Stimulated activated CD8-positive, alpha-beta memory T cell treated with anti-CD3 and anti-CD28 coated beads, Interleukin-7, amount 100 ng/mL, for 1 hour (primary cell): ENCODE measurements at places on chromosomes 6 and 20.

- no peak for DNase-seq
Measured at GRCh38 chr20:25230166-25230831, 17.6 kb upstream of the PYGB start.

DNA sequence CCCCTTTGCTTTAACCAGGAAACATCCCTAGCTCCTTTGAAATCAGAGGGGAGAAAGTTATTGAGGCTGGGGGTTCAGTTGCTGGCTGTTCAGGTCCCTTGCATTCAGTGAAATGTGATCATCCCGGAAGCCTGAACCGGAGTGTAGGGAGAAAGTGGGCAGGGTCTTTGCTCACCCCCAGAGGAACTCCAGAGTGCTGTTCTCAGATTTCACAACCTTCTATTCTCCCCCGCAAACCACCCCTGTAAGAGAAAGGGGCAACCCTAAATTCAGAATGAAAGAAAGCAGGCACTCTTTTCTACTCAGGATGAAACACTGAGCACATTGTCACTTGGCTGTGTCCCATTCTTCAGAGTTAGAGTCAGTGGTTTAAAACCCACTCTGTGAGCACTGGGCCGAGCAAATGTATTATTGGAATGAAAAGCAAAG is 139.8 kb downstream of the KHDC1L start:
- no peak for DNase-seq

GRCh38 chr20:62428396-62429295 is 1.3 kb upstream of the RBBP8NL start:
- no peak for DNase-seq

GRCh38 chr6:36947570-36948351 is 6.8 kb upstream of the PI16 start:
- DNase-seq = no peak

- no peak for DNase-seq
Measured at GRCh38 chr20:49742948-49743347, 29.3 kb upstream of the B4GALT5 start.

DNA sequence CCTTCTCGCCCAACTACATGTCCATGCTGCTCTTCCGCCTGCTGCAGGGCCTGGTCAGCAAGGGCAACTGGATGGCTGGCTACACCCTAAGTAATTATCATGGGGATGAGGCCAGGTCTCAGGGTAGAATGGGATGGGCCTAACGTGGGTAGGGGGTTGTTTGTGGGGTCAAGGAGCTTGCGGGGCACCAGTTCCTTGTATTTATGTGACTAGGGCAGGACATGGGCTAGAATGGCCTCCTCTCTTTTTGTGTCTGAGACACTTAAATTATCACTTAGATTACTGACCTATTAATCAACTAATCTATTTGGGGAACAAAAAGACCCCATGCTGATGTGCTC is 10.7 kb downstream of the SLC22A1 start:
- no peak for DNase-seq

DNA sequence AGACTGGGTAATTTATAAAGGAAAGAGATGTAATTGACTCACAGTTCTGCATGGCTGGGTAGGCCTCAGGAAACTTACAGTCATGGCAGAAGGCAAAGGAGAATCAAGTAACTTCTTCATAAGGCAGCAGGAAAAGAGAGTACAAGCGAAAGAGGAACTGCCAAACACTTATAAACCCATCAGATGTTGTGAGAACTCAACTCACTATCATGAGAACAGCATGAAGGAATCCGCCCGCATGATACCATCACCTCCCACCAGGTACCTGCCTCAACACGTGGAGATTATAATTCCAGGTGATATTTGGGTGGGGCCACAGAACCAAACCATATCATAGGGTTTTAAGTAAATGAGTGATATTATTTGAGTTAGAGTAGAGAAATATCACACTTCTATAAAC is 189.3 kb downstream of the TSHZ2 start:
- DNase-seq = no peak

DNA sequence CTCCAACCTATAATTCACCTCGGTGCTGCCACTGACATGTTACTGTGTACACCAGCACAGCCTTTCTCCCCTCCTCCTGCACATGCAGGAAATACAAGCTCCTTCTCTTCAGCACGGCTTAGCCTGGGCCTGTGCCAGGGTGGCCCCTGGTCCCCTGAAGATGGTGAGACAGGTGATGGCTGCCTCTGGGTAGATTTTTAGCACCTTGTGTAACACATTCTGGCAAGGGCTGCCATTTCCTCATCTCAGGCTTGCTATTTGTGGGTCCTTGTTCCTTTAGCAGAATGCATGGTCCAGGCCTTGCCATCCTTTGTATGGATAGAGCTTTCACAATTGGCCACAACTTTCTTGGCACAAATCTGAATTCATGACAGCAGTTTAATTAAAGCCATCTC is 151.3 kb downstream of the CDC5L start:
- no peak for DNase-seq

DNA sequence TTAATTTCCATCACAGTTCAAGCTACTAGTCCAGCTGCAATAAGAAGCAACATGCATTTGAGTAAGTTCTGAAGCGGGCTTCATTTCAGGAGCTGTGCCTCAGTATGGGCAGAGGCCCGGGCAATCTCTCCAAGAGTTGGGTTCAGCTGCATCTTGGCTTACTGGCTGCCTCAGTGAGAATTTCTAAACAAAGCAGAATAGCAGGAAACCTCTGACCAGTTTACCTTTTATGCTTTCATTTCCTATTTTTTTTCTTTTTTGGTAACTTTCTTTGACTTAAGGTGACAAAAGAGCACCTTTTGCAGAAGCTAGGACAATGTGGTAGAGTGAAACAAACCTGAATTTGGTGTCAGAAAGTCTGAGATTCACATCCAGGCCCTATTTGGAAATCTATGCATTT is 51.0 kb upstream of the FBXO30 start:
- no peak for DNase-seq
